ENCODE measurements at places on chromosomes 11 and 22. TPM values are rescaled to one million over a fixed set of nuclear protein-coding genes. Genes with fewer than 3 reads are reported as not detected.

DNA sequence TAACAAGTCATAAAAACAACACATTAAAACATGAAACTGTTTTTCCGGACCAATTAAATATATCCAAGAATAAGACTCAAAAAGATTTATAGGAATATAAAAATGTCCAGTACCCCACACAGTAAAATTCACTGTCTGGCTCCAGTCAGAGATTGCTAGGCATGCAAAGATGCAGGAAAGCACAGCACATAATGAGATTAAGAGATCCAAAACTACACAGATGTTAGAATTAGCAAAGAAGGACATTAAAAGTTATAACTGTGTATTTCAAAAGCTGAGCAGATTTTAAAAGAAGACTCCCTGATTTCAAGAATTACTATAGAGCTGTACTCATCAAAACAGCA lies 13.6 kb downstream of the LRRC75B start:
- DNase-seq: no peak

- no peak for DNase-seq
Measured at GRCh38 chr11:26764825-26765224, 43.0 kb upstream of the SLC5A12 start.

DNA sequence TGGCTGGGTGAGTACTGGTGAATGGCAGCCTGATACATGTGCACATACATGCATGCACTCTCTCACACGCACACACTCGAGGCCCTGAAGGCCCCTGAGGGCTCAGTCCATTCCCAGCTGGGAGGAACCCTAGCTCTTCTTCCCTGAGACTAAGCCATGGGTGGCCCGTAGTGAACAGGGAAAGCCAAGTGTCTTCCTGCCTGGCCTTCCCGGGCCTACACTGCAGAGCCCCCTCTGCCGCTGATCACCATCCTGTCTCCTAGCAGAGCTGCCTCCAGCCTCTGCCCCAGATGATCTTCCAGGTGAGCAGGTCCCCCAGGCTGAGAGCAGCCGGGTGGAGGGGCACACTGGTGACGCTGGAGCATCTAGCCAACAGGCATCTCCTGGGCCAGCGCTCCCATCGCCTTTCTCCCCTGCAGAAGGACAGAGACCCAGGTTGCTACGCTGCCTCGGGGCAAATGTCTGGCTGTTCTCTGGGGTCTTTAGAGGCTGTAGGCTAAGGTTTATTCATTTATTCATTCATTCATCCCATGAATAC lies 57.3 kb downstream of the CD82 start:
- peak; percentile 2 for DNase-seq

GRCh38 chr11:128346804-128347203 lies 240.6 kb downstream of the ETS1 start:
- DNase-seq: peak; percentile 57

- no peak for DNase-seq
Measured at GRCh38 chr11:121841487-121842191, 274.4 kb downstream of the BLID start.

- no peak for DNase-seq
Measured at GRCh38 chr11:72038491-72038890, 39.8 kb downstream of the IL18BP start.

- peak; percentile 25 for DNase-seq
Measured at GRCh38 chr22:39266398-39267030, 21.7 kb upstream of the PDGFB start.

DNA sequence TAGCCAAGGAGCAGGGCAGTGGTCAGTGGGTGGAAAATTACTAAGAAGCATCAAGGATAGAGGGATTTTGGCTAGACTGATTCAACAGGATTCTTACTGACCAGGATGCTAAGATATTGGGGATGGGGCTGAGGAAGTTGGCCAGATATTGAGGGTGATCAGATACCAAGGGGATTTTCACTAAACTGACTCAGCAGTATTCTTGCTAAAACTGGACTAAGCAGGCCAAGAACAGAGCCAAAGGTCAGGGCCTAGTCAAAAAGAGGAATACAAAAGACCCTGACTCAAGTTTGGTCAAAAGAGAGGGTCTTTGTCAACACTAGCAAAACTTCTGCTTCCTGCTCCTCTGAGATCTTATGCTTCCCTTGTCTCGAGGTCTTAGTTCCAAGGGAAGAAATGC lies 38.6 kb upstream of the DEUP1 start:
- DNase-seq: no peak

GRCh38 chr11:61743486-61744095 lies 8.8 kb upstream of the MYRF start:
- no peak for DNase-seq

DNA sequence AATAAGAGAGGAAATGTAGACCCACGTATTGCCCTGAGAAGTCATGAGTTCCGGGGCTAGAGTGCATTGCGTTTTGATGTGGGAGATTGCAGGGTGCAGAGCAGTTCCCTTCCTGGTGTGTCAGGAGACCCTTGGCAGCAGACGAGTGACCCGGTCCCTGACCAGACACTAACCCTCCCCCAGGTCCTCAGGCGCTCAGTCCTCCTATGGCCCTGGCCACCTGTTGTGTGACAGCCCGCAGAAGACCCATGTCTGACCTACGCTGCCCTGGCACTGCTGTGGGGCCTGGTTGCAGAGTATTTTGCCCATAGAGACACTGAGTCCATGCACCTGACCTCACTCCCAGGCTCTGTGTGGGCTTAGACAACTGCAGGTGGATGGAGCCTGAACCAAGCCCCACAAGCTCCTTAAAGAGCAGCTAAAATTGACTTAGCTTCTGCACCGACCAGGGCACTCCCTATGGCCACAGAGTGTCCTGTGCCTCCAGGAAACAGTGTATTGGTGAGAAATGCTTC lies 833.8 kb downstream of the TBC1D22A start:
- no peak for DNase-seq

DNA sequence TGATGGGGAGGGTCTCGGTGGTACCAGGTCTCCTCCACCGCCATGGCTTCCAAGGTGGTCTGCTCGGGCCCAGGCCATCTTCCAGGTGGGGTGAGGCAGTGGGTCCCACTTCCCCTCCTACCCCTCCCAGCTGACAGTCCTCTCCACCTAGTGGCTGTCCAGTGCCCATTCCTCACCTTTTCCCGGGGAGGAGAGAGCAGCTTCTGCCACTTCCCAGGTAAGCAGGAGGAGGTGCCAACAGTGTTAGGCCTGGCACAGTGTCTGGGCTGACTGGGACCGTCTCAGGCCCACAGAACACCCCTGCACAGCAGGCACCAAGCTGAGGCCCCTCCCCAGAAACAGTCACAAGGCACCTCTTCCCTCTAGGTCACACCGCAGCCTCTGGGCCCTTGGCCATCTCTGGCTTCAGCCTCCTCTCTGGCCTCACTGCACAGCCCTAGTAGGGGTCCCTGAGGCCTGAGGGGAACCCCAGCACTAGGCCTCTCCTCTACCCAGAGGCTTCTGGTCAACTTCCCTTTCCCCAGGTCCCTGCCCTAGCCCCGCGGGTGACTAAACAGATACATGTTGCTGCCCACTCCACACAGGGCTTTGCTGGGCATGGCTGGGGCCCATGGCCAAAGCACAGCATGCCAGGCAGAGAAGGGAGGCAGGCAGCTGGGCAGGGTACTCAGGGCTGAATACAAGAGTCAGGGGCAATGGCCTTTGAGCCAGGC lies 2.3 kb upstream of the ANKRD13D start:
- DNase-seq: no peak

DNA sequence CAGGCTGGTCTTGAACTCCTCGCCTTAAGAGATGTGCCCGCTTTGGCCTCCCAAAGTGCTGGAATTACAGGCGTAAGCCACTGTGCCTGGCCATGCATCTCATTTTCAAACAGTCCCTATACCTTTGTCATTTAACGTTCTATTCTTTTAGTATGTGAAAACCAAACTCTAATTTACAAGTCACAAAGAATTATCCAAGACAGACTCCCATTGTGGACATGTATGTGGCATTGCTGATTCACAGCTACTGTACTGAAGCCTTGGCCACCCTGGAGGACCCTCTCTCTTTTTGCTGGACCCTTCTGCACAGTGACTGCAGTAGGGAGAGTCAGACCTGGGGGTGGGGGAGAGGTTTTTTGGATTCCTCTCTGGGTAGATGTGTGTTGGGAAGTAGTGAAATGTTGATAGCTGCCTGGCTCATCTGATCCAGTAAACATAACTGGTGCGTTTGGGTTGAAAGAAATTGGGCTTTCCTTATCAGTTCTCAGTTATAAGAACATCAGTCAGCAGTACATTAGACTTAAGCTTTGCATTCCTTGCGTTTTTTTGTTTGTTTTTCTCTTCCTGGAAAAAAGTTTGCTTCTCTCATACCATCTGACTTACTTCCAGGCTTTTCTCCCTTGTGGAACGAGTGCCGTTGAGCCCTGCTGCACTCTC lies 65.9 kb downstream of the MED15 start:
- DNase-seq: no peak

GRCh38 chr11:8823174-8823742 lies 87.7 kb upstream of the AKIP1 start:
- no peak for DNase-seq

- no peak for DNase-seq
Measured at GRCh38 chr22:49577168-49578060, 250.3 kb downstream of the BRD1 start.

GRCh38 chr22:38570779-38571364 lies 889 bp upstream of the DMC1 start:
- DNase-seq: peak; percentile 59

GRCh38 chr11:6968816-6969215 lies 42.6 kb downstream of the ZNF215 start:
- DNase-seq: no peak

GRCh38 chr11:67420147-67420645 lies 4.7 kb downstream of the CARNS1 start:
- DNase-seq: no peak

DNA sequence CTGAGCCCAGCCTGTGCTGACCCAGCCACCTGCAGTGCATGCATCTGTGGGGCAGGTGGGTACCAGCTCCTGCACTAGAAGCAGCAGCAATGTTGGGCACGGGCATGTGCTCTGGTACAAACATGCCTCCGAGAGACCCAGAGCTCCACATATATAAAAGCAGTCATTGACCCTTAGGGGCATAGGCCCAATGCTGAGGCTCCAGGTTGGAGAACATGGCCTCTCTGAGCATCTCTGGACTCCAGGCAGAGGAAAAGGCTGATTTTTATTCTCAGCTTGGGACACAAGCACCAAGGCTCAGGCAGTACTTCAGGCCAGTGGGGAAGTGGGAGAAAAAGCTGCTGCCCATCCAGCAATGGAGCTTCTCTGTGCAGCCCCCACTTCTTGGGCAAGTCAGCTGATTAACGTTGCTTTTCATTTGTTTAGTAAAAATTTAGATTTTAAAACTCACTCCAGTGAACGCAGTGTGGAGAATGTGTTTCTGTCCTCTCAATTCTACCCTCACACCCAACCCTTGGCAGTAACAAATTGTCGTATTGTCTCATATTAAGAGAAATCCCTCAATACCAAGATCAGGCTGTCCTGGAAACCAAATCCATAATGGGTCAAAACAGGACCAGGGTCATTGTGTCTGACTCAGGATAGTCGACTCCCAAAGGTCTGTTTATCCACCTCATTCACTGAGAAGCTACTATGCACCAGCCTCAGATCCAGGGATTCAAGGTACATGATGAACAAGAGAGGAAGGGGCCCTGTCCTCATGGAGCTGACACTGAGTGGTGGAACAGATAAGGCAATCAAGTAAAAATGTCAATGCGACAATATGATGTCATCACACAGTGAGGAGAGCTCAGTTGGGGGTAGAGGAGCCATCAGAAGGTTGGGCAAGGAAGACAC lies 50.6 kb upstream of the TOP3B start:
- no peak for DNase-seq

- peak; percentile 39 for DNase-seq
Measured at GRCh38 chr11:62108017-62108750, 15.6 kb upstream of the INCENP start.

- peak; percentile 54 for DNase-seq
Measured at GRCh38 chr11:12599408-12600143, 74.6 kb upstream of the TEAD1 start.

- DNase-seq: no peak
Measured at GRCh38 chr22:24134090-24134846, 47.0 kb upstream of the SUSD2 start.

- no peak for DNase-seq
Measured at GRCh38 chr11:96154802-96155520, 188.0 kb downstream of the MAML2 start.

DNA sequence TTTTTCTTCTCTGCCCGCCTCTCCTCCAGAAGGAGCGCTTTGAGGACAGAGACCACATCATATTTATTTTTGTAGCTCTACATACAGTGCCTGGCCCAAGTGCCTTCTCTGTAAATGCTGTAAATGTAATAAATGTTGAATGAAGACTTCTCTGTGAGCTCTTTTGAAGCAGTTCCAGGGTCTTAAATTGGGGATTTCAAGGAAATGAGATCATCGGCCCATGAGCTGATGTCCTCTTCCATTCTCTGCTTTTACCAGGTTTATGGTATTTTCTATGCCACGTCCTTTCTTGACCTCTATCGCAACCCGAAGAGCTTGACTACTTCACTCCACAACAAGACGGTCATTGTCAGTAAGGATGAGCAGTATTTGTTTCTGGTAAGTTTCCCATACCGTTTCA lies 165.7 kb upstream of the SORL1-AS1 start:
- DNase-seq: no peak

GRCh38 chr11:117375960-117376359 lies 48.3 kb downstream of the CEP164 start:
- DNase-seq: no peak

- DNase-seq: no peak
Measured at GRCh38 chr11:61539831-61540357, 31.3 kb downstream of the LRRC10B start.

OR4D6 gene
- not detected for total RNA-seq

KRTAP5-8 gene
- not detected for total RNA-seq

TH gene
- total RNA-seq: not detected

PDE2A gene
- 0.97 TPM for total RNA-seq

MFNG gene
- 88.7 TPM for total RNA-seq

TMPRSS6 gene
- total RNA-seq: 27.8 TPM

KRTAP5-10 gene
- total RNA-seq: not detected

KRTAP5-1 gene
- not detected for total RNA-seq

INSC gene
- 1.4 TPM for total RNA-seq

FAM111B gene
- total RNA-seq: 47.6 TPM

SPI1 gene
- total RNA-seq: not detected

ANO1 gene
- not detected for total RNA-seq

TMPRSS13 gene
- total RNA-seq: 0.39 TPM

SCGB1D2 gene
- total RNA-seq: not detected

ZNF195 gene
- total RNA-seq: 37.8 TPM

LDHAL6A gene
- not detected for total RNA-seq

PIWIL4 gene
- total RNA-seq: 0.16 TPM

TRPC6 gene
- total RNA-seq: not detected
